ENCODE measurements at places on chromosomes 3 and 15.

GRCh38 chr3:133317866-133318265 lies 82.0 kb upstream of the BFSP2 start:
- no peak for DNase-seq

DNA sequence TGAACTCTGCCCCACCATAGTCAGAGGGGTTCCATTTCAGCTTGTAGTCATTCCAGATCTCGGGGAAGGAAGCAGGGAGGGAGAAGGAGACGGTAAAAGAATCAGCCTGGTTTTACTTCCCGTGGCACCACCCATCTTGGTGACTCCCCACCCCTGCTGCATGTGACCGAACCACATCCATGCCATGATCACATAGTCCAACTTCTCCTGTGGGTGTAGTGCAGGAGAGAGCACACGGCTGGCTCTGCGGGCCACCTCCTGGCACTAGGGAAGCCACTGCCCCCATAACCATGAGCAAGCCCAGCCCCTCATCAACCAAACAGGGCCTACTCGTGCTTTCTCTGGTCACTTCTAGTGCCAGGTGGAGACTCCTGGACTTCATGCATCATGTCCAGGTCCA lies 3.7 kb downstream of the CHRNA3 start:
- peak; percentile 64 for DNase-seq

GRCh38 chr15:43165801-43166325 lies 19.3 kb upstream of the CCNDBP1 start:
- no peak for DNase-seq

GRCh38 chr3:9713142-9713541 lies 9.5 kb downstream of the CPNE9 start:
- no peak for DNase-seq

DNA sequence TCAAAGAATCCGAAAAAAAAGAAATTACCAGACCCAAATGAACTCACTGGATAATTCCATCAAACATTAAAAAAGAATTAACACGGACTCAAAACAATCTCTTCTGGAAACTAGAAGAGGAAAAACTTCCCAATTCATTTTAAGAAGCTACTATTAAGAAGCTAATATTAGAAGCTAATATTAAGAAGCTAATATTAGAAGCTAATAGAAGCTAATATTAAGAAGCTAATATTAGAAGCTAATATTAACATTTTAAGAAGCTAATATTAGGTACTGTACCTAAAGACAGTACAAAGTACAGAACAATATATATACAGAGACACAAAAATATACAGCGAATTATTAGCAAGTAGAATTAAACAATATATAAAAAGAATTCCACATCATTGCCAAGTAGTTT lies 35.9 kb downstream of the HERC2 start:
- DNase-seq: no peak

- no peak for DNase-seq
These were observed 113.5 kb downstream of the CNTN4 start for GRCh38 chr3:2212206-2212605.

DNA sequence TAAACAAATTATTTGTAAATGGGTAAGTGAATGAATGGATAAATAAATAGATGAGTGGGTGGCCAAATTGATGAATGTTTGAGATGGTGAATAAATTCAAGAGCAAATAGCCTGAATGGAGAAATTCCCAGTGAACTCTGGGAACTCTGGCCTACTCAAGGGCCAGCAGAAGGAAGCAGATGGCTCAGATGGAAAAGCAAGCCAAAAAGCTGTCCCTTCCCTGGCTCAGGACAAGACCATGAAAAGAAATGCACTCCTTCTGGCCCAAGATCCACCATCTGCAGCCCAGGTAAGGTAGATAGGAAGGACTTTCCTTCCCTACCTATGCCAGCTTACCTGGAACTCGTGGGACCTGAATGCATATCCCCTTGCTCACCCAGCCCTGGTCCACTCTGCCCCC lies 37.6 kb upstream of the CLDN18 start:
- no peak for DNase-seq

DNA sequence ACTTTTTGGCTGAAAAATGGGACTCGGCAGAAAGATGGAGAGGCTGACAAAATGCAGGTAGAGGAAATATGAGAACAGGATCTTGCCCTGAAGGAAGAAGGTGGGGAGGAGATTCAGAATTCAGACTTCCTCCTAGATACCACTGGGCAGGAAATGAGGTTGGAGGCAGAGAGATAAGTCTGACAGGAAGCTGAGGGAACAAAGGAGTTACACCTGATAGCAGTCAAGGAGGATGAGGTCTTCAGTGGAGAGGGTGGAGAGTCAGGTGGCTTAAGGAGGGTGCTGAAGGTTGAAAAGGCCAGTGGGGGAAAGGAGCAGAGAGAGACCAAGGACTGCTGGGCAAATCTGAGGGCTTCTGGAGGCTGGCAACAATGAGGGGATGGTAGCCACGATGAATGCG lies 56.8 kb downstream of the CCR4 start:
- no peak for DNase-seq

- no peak for DNase-seq
These were observed 44.1 kb downstream of the TGFBR2 start for GRCh38 chr3:30650348-30650995.

DNA sequence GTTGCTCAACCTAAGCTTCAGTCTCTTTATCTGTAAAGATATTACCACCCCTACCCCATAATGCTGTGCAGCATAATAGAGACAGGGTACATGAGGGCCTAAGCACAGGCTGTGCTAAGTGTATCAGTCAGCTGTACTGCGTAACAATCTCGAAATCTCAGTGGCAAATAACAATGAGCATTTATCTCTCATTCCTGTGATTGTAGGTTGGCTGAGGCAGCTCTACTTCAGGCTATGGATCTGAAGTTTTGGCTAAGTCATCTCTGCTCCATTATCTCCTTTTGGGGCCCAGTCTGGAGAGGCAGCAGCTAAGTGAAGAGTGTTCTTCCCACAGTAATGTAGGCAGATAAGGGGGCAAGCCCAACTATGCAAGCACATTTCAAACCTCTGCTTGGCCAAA lies 7.1 kb upstream of the SLC6A11 start:
- DNase-seq: no peak

- DNase-seq: no peak
These were observed 105.5 kb upstream of the PROK2 start for GRCh38 chr3:71890356-71890931.

DNA sequence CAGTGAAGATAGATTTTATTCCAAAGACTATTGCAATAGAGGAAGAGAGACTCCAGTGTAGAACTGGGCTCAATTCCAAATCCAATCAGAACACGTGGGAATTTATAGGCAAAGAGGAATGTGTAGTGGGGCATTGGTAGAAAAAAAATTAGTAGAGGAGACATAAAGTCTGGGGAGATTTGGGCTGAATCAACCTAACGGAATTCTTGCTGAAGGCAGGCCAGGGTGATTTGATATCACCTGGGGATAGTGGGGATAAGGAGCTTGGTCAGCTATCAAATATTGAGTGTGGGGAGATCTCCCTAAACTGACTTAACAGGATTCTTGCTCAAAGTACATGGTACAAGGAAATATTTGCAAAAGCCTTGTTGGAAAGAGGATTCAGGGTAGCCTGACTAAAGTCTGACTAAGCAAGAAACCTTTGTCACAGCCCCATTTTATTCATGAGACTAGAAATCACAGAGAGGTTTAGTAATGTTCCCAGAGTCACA lies 29.6 kb downstream of the SST start:
- DNase-seq: no peak

- DNase-seq: no peak
These were observed 5.0 kb downstream of the RPLP1 start for GRCh38 chr15:69457304-69458280.

DNA sequence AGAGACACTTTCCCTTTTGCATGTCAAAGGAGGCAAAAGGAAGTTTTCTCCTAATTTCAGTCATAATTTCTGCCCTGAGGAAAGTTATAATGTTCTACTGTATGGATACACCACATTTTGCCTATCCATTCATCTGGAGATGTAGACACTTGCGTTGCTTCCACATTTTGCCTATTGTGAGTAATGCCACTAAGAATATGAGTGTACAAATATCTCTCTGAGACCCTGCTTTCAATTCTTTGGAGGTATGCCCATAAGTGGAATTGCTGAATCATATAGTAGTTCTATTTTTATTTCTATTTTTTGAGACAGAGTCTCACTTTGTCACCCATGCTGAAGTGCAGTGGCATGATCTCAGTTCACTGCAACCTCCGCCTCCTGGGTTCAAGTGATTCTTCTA lies 3.6 kb upstream of the CD276 start:
- peak; percentile 69 for DNase-seq

DNA sequence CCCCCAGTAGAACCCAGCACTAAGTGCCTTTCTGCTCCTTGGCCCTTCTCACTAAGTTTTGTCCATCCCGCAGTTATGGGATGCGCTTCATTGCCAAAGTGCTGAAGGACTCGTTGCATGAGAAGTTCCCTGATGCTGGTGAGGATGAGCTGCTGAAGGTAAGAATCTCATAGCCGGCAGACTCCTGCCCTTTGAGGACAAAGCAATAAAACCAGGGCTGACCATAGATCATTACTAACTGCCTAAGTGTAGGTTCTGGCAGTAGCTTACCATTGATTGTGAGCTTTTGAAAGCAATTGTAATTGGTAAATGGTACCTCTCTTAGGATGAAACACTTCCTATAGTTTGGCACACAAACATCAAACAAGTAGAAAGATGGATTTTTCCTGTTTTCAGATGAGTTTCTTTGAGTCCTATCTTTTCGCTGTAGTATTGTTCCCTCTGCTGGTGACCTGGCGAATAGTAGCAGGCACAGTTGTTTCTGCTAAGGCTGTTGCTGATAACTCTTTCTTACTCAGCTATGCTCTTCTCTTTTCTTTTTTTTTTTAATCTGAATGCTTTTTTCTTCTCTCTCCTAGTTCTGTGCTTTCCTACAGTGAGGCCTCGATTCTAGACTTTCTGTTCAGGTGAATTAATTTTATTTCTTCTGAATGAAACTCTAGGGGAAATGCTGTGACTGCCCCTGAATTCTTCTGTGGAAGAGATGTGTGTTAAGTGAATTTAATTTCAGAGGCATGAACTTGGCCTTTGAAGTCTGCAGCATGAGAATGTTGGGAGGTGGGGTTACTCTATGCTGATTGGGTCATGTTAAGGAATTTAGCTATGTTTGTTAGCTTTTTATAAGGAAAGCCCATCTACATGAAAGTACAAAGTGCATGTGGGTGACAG lies 47.4 kb upstream of the CRTC3 start:
- DNase-seq: peak; percentile 33

GRCh38 chr3:63861306-63861705 lies 2.3 kb downstream of the THOC7 start:
- no peak for DNase-seq

DNA sequence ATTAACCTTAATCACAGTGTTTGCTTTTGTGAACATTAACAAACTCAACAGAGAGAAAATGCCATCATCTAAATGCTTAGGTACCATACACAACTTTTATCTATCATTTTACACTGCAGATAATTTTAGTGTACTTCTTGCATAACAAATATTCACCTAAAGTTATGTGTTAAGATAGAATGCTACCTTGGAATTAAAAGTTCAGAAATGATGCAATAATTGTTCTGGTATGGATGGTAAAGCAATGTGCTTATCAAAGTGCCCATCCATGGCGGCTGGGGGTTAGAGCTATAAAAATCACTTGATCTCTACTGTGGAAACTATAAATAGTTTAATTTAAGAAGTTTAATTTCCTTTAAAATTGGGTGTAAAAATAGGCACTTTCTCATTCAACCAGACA lies 28.7 kb downstream of the SATB1 start:
- DNase-seq: no peak

DNA sequence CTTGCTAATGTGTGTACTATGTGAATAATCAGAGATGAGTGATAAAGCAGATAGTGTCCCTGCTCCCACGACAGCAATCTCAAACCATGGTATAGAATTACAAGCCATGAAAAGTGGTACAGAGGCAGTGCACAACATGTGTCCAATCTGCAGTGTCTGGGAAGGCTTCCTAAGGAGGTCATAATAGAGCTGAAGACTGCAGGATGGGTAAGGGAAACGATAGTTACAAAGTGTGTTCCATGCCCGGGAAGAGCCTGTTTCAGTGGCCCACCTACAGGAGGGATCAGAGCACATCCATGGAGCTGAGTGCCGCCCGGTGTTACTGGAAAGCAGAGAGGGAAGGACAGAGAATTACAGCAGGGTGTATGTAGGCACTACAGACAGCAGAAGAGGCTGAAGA lies 48.9 kb downstream of the PAK2 start:
- DNase-seq: no peak

DNA sequence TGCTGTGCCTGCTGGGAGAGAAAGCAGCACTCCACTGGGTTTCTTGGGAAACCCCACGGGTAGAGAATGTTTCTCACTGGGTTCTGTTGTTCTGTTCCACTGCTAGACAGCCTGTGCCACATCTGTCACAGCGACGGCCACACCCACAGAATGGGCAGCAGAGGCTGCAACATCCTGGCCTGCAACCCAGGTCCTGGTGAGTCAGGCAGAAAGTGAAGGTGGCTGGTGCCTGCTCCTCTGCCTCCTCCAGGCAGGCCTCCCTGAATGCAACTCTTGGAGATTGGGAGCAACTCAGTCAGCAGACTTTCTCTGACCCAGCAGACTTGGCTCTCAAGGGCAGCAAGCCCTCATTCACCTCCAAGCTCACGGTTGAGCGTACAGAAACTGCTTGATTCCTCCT lies 13.0 kb downstream of the C3orf18 start:
- DNase-seq: no peak

GRCh38 chr3:9692416-9692815 lies 11.2 kb upstream of the CPNE9 start:
- no peak for DNase-seq

DNA sequence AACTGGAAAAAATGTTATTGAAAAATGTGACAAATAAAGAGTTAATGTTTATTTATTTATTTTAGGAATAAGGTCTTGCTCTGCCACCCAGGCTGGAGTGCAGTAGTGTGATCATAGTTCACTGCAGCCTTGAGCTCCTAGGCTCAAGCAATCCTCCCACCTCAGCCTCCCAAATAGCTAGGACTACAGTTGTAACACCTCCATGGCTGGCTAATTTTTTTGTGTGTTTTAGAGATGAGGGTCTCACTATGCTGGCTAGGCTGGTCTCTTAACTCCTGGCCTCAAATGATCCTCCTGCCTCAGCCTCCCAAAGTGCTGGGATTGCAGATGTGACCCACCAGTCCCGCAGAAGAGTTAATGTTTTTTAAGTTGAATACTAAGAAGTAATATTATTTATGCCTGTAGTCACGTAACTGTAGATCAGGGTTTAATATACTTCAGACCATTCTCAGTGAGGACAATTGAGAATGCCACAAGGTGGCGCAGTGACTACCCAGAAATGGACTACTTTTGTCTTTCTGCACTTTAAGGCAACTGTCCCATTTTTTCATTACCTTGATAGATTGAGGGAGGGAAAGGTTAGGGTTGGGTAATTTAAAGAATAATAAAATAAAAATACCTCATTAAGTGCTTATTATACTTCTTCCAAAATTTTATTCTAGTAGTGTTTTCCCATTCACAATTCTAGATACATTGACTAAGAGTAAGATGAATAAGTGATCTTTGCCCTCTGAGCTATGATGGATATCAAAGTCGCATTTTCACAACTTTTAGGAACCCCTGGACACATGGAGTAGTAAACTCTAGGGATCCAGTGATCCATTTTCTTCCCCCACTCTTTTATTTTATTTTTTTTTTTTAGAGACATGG lies 6.0 kb downstream of the MUC13 start:
- peak; percentile 81 for DNase-seq

- no peak for DNase-seq
These were observed 7.8 kb downstream of the DISP2 start for GRCh38 chr15:40365624-40366456.

GRCh38 chr15:69679623-69680228 lies 227.1 kb downstream of the RPLP1 start:
- no peak for DNase-seq

Measured in suppressor macrophage treated with lipopolysaccharide for 1 hour (primary cell).